ENCODE measurements at places on chromosomes 2 and 18.

- DNase-seq, result no peak
Measured at GRCh38 chr18:76398295-76398694, 96.7 kb downstream of the ZNF516 start.

GRCh38 chr2:37167636-37168180 is 10.9 kb upstream of the EIF2AK2 start:
- no peak for DNase-seq

DNA sequence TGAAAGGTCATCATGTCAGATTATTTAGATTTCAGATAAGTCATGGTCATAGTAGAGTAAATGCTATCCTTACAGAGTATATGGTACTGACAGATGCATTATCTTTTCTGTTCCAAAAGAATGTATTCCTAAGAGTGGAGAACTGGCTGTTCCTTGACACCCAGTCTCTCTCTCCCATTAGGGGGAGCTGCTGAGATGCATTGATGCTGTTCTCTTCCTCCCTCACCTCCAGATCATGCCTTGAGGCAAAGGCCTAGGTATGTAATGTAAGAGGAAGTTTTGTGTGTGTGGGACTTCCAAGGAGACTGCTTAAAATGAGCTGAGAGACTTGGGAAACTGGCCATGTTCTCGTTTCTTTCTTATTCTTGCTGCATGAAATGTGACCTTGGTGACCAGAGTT is 979.5 kb upstream of the CELF4 start:
- DNase-seq, result peak; percentile 63

- no peak for DNase-seq
Measured at GRCh38 chr18:9775178-9775577, 67.1 kb downstream of the RAB31 start.

DNA sequence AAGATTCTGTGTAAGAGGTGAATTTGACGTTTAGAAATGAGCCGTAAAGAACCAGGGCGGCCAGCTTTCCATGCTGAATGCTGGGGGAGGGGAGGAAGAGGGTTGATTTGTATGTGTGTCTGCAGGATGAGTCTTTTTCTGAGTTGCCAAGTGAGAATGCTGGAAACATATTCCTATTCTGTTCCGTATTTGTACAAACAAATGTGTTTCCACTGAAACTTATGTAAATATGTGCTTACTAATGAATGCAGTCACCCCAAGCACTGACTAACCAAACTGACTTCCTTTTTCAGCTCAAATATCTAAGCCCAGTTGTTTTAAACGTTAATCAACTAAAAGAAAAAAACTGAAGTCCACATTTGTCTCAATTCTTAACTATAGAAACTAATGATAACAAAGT is 74.9 kb upstream of the APCDD1 start:
- no peak for DNase-seq

- no peak for DNase-seq
Measured at GRCh38 chr2:84901593-84902120, 3.8 kb upstream of the TMSB10 start.

DNA sequence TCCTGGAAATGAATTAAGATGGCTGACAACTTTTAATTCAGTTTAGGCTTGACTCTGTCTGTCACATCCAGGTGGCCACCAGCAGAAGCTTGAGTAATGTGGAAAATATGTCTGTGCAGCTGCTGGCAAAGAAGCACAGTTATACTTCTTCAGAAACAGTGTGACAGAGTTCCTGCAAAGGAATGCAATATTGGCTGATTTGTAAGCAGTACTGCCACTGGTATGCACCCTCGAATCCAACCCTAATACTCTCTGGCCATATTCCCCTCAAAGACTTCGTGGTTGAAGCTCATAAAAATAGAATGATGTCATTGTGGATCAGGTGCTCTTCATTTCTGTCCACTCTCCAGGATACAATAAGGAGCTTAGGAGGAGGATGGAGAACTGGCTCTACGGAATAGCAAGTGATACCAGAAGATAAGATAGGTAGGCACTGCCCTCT is 86.2 kb downstream of the METTL8 start:
- no peak for DNase-seq

- no peak for DNase-seq
Measured at GRCh38 chr18:33316146-33316587, 124.4 kb downstream of the CCDC178 start.

DNA sequence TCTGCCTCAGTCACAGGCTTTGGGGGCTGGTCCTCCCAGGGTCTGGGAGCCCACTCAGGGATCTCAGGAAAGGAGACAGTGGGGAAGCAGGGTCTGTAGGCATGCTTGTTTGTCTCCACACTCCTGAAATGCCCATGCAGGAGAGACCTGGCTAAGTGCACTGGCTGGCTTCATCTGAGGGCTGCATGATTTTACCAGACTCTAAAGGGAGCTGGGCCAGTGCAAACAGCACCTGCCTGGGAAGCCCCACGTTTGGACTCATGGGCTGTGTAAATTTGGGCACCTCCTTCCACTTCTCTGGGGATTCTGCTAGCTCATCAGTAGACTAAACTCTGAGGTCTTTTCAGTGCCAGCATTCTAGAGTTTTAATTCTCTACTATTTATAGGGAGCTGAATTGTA is 33.7 kb downstream of the LYPD1 start:
- no peak for DNase-seq

GRCh38 chr2:135202751-135203150 is 150.7 kb downstream of the RAB3GAP1 start:
- no peak for DNase-seq

DNA sequence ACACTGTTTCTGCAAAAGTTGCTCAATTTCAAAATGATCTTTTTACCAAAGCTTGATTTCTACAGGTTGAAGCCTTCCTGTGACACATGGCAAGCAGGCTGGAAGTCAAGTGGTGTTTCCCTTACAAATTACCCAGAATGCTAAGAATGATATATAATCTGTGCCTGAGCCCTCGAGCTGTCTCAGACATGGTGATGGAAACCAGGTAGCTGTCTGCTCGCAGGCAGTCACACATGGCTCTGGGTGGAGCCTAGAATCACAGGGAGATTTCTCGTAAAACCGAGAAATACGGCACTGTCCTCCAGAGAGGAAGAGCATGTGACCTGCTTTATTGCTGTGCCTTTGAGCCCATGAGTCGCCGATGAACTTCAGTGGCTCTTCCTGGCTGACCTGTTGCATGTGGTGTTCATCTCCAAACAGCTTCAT is 392.9 kb downstream of the ZNF521 start:
- DNase-seq, result no peak

- no peak for DNase-seq
Measured at GRCh38 chr2:219688560-219689445, 61.4 kb downstream of the SLC4A3 start.

- DNase-seq, result peak; percentile 83
Measured at GRCh38 chr2:205139822-205140463, 542.4 kb upstream of the NRP2 start.

DNA sequence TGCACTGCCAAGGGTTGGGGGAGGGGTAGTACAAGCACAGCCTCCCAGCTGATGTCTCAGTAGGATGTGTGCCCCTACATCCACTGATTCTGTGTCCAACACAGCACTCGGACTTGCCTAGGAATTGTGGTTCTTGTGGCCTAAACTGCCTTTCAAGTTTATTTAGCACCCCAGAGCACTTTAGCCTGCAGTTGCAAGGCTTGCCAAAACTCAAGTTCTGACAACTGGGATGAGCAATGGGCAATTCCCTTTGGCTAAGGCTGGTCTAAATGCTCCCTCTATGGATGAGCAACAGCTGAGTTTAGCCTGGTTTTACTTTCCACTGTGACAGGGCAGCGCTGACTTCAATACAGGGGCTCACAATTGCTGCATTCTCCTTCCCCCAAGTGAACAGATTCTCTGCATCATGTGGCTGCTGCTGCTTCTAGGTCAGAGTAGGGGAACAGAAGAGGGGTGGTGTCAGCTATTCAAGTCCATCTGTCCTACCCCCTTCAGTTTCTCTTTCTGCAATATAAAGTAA is 471.5 kb downstream of the PIK3C3 start:
- DNase-seq, result no peak

- DNase-seq, result no peak
Measured at GRCh38 chr2:232872826-232873225, 2.8 kb downstream of the SNORC start.

- no peak for DNase-seq
Measured at GRCh38 chr2:236840857-236841256, 244.8 kb upstream of the COPS8 start.

DNA sequence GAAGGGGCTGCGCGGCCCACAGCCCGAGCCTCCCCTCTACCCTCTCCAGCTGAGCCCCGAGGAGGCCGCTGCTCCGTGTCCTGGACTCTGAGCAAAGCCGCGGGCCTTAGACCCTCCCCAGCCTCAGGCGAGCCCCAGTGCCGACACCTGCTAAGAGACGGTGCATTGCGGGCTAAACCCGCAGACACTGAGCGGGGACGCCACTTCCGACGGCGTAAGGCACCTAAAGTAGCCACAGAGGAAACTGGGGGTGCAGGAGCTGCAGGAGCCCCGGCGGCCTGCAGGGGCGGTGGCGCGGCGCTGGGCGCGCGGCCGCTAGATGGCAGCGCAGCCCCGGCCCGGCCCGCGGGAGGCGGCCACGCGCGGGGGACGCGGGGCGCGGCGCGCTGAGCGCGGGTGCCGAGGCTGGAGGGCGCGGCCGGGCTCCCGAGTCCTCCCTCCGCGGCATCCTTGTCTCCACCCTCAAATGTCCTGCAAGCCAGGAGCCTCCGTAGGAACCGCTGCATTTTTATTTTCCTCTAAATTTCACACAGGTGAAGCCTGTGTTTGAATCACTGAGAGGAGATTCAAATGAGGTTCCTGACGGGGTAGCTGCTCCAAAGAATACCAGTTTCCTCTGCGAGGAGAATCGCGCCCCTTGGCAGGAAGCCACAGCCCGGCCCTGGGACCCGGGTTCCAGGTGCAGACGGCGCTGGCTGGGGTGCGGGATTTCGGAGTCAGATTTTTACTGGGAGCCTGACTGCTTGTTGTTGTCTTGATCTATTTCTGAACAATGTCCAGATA is 650.5 kb downstream of the GALR1 start:
- DNase-seq, result no peak

Measured in OCI-M1 (cell line).